Type B pancreatic cell (in vitro differentiated cells): ENCODE measurements at places on chromosomes 7 and 10.

DNA sequence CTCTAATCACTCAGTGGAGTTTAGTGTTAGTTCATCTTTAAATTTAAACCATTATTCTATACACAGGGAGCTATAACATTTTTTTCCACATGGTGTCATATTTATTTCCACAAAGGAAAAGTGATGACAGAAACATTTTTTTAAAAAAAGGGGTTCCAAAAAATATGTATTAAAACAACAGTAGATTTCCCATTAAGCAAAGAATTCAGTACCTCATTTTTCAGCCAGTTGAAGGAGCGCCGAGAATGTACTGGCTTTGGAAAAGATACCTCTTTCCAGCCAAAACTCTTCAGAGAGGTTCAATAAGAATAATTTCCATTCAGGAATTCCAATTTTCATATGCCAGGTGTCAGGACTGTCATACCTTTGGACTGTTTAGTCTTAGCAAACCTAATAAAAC is 250.5 kb upstream of the MEOX2 start:
- DNase-seq = no peak

DNA sequence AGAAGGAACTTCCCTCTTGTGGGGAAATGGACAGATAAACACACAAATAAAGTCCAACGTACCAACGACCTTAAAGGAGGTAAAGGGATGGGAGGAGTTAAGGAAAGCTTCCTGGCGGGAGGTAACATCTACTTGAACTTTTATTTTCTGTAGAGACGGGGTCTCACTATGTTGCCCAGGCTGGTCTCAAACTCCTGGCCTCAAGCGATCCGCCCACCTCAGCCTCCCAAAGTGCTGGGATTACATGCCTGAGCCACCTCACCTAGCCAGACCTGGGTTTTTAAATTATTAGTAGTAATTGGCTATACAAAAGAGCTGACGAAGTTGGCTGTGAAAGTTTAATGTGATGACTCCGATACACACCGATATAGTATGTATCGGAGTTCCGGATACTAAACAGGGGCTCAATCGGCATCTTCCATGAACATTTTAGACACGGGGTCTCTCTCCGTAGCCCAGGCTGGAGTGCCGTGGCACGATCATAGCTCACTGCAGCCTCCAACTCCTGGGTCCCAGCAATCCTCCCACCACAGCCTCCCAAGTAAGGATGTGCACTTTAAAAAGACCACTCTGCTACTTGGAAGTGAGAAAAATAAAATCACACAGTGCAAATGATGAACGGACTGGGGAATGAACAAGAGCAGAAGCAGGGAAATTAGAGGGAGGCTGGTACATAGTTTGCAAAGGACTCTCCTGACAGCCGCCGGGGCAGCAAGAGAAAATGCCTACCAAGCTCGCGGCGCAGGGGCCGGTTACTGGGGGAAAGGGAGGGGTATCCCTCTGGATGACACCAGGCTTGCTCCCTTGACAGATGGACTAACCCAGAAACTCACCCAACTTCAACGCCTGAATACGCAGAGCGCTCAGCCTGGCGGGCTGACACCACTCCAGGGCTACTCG is 1.0 kb downstream of the BCL7B start:
- DNase-seq = no peak

DNA sequence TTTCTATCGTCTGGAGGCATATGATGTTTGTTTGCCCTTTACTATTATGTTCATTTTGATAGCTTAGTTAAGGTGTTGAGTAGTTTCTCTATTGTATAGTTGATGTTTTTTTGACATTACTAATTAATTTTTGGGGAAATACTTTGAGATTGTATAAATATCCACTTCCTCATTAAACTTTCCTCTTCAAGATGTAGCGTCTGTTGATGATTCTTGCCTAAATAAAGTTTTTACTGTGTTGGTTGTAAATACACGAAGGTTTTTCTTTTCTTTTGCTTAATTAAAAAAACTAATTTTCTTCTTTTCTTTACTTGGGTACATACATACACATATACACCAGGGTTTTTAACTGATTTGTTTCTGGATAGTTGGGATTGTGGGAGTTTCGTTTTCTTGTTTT is 8.5 kb downstream of the KMT2E start:
- no peak for DNase-seq

GRCh38 chr10:82981137-82981723 is 1106.2 kb downstream of the NRG3 start:
- DNase-seq = no peak

GRCh38 chr7:480531-481218 is 39.0 kb downstream of the PDGFA start:
- DNase-seq = no peak

GRCh38 chr10:92809840-92810239 is 38.5 kb upstream of the EXOC6 start:
- DNase-seq = no peak

DNA sequence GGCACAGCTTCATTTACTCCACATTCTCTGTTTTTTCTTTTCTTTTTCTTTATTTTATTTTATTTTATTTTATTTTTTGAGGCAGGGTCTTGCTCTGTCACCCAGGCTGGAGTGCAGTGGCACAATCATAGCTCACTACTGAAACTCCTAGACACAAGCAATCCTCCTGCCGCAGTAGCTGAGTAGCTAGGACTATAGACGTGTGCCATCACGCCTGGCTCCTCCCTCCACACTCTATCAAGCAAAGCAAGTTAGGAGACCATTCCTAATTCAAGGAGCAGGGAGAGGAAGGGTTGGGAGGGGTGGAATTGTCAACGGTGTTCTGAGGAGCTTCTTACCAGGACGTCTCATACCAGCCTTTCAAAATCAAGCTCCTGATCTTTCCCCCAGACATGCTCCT is 52.4 kb downstream of the OAT start:
- DNase-seq = no peak

- no peak for DNase-seq
These were observed 102.1 kb downstream of the POLL start for GRCh38 chr10:101485681-101486554.

- DNase-seq = no peak
These were observed 9.9 kb downstream of the TAS2R41 start for GRCh38 chr7:143487566-143487965.
